Activated CD8-positive, alpha-beta memory T cell treated with anti-CD3 and anti-CD28 coated beads, Interleukin-2, amount 50 U/mL, for 4 hours (primary cell): ENCODE measurements at places on chromosomes 3 and 15.

- no peak for DNase-seq
These were observed 10.1 kb upstream of the ITGA11 start for GRCh38 chr15:68442041-68442440.

GRCh38 chr15:74304431-74304830 lies 63.0 kb downstream of the CYP11A1 start:
- no peak for DNase-seq

DNA sequence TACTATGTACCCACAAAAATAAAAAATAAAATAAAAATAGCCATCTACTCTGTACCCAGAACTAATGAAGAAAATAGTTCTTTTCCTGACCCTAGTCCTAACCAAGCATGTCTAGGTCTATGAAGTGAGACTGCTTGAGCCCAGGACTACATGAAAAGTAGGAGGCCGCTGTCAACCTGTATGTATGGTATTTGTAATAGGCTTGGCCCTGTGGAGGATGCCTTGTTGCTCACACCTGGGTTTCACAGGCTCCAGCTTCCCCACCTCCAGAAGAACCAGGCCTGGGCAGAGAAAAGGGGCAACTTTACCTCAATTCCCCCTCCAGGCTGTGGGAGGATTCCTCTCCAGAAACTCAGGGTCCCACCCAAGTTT lies 6.8 kb upstream of the PKM start:
- no peak for DNase-seq

DNA sequence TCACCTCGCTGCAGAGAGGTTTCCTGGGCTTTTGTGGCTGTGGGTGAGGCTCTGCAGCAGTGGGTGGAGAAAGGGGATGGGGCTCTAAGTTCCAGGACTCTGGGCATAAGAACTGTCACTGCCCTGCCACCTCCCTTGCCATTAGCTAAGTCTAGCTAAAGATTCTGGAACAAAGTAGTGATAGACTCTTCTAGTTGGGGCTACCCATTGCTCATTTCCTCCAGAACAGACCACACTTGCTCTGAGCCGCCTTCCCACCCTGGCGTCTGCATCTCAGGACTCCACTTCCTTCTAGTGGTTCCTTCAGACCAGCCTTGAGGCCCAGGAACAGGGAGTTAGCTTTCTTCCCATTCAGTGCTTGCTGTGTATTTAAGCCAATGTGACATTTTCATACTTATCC lies 7.5 kb downstream of the ARHGAP31 start:
- no peak for DNase-seq
